ENCODE measurements at places on chromosomes 2 and 18.

GRCh38 chr2:202278036-202278760 lies 12.6 kb downstream of the NOP58 start:
- DNase-seq: no peak

- no peak for DNase-seq
These were observed 1049.3 kb upstream of the CDH2 start for GRCh38 chr18:29226213-29226612.

- no peak for DNase-seq
These were observed 4.1 kb downstream of the HS6ST1 start for GRCh38 chr2:128314348-128315121.

DNA sequence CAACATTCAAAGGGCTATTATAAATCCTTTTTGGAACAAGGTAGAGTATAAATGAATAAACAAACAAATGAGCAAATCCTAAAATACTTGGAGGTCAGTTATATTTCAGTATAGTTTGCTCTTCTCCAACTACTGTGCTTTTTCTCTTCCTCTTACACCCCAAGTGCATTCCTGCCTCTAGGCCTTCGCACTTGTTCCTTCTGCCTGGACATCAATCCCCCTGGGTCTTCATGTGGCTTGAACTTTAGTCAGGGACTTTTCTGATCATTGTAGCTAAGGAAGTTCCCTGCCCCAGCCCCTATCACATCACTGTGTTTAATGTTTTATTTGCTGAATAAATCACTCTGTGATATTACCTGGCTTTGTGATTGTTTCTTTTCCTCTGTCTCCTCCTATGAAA lies 418.2 kb upstream of the HNRNPA3 start:
- no peak for DNase-seq

GRCh38 chr2:54594048-54594447 lies 129.4 kb upstream of the EML6 start:
- no peak for DNase-seq

GRCh38 chr2:38375696-38376345 lies 1.3 kb downstream of the ATL2 start:
- no peak for DNase-seq

GRCh38 chr2:198383392-198383791 lies 579.0 kb downstream of the PLCL1 start:
- no peak for DNase-seq

- no peak for DNase-seq
These were observed 96.1 kb downstream of the FAM168B start for GRCh38 chr2:130997198-130997597.

GRCh38 chr2:80473796-80474195 lies 169.2 kb upstream of the LRRTM1 start:
- no peak for DNase-seq

DNA sequence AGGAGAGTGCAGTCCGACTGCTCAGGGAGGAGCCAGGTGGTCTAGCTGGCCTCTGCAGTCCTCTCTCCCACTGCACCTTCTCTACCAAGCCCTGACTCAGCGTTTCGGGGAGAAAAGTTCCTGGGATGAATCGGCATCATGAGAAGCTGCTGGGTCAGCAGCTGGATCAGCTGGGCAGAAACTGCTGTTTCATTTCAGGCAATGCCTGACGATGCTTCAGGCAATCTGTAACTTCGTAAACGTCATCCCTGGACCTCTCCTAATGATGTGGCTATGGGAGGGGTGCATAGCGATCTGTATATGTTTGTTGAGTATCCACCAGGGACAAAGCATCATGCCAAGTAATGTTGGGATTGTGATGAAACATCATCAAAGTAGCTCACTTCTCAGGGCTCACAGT lies 20.7 kb downstream of the LIPG start:
- DNase-seq: no peak

DNA sequence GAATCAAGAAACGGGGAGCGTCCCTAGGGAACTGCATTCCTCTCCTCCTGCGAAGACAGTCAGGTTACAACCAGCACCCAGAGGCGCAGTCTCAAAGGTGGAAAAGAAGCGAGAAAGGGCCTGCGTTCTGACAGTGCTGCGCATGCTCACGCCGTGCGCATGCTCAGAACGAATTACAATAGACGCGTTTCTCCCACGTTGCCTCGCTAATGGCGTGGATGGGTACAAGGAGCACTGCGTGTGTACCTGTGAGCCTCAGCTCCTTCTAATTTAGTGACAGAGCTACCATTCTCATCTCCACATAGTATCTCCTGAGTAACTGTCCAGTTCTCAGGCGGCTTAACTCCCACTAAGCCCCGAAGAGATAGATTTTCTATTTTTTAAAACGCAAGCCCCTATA lies 448.8 kb downstream of the TXNL1 start:
- no peak for DNase-seq

- no peak for DNase-seq
These were observed 236.7 kb downstream of the SLC4A3 start for GRCh38 chr2:219864154-219864553.

DNA sequence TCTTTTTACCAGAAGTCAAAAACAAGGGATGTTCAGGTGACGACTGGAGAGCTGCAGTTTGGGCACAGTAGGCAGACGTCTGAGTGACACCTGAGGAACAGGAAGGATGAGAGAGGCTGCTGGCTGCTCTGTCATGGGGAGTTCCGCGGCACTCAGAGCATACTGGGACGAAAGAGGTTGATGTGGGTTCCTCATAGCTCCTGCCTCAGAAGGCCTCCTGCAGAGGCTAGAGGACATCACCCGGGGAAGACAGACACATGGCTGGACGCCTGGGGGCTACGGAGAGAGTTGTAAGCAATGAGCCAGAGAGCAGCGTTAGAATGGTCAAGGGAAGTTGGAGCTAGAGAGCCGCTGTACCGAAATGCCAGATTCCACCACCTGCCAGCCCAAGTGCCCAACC lies 45.1 kb upstream of the GLI2 start:
- no peak for DNase-seq

DNA sequence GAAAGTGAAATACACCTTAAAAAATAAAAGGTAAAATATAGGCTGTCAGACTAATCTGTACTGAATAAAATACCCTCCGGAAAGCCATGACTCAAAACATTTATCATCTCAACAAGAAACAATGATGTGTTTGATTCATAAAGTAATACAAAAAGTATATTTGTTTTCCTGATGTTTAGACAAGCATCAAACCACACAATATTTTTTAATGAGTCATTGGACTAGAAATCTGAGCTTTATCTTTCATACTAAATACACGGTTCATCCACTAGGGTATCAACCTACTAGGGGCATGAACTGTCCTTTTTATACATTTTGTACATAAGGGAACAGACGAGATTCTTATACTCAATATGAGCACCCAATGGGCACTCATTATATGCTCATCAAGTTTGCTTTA lies 31.3 kb downstream of the CD226 start:
- DNase-seq: no peak

GRCh38 chr2:120702061-120702460 lies 33.6 kb upstream of the GLI2 start:
- DNase-seq: no peak

GRCh38 chr2:23549051-23549450 lies 164.1 kb downstream of the KLHL29 start:
- DNase-seq: no peak

GRCh38 chr2:43081131-43081765 lies 145.2 kb downstream of the ZFP36L2 start:
- DNase-seq: no peak

DNA sequence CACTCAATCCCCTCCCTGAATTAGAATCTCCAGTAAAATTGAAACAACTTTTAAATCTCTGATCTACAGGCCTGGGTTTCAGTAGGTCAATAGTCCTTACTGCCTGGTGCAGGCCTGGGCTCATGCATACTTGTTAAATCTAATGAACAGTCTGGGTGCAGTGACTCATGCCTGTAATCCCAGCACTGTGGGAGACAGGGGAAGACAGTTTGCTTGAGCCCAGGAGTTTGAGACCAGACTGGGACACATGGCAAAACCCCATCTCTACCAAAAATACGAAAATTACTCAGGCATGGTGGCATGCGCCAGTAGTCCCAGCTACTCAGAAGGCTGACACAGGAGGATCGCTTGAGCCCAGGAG lies 94.7 kb upstream of the SP3 start:
- DNase-seq: no peak

DNA sequence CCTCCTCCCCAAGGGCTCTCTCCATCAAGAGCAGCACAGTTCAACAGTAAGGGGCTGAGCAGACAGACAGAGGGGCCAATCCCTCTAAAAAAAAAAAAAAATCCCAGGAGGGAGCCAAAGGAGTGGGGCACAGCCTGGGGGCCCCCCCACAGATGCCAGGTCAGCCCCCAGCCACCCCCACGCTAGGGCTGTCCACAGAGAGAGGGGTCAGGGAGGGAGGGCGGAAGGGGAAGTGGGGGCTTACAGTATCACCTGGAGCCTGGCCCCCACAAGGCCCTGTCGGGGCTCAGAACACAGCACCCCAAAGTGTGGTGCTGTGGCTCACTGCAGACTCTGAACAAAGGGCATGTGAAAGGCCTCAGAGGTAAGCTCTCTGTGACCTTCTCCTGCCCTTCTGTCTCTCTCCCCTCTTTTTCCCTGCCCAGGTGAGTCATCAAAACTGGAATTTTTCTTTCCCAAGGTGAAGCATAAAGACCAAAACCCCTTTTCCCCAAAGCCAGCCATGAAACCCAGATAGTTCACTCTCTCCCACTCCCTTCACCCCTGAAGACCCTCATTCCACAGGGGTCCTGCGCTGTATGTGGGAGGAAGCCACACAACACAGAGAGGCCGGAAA lies 13.9 kb downstream of the BIN1 start:
- DNase-seq: no peak

DNA sequence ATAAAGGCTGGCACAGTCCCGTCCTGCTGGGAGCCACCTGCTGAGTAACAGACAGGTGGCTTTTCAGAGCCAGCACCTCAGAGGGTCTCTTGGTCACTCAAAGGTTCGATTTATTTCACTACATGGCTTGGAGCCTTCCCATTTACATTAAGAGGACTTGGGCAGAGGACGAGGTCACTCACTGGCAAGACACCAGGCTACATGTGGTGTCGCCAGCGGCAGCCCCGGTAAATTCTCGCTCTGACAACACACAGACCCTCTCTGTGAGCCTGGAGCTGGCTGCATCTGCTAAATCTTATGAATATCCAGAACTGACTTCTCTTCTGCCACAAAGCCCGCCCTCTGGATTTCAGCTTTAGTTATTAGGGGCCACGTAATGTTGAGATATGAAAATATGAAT lies 254.7 kb downstream of the VAPA start:
- no peak for DNase-seq

GRCh38 chr2:584863-585823 lies 92.1 kb downstream of the TMEM18 start:
- no peak for DNase-seq

- no peak for DNase-seq
These were observed 350.4 kb downstream of the NR4A2 start for GRCh38 chr2:155982135-155982534.

DNA sequence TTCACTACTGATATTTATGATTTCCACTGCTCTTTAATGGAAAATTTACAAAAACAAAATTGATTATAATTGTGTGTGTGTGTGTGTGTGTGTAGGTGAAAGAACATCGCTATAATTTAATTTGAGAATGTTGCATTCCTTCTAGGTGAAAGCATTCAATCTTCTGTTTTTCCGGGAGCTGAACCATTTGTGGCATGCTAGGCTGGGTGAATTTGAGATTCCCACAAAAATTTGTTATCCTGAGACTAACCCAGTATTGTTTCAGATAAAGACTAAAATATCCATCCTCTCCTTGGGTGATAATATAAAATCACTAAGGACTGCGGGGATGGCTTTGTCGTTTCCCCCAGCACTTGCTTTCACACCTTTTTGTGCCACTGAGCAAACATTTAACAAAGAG lies 911.2 kb upstream of the PIK3C3 start:
- no peak for DNase-seq

DNA sequence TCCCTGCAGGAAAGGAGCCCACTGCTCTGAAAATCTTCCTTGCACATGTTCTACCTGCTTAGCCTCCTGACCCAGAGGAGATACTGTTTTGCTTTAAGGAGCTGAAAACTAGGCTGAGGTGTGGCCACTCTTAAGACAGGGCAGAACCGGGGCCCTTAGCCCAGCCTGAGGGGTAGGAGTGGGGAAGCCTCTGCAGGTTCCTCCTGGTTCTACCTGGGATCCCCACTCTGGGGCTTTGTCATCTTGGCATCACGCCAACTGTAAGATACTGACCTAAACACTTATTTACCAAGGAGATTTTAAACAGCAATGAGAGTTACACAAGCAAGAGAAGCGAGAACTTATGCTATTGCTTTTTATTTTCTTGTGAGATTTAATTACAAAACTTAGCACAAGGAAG lies 86.9 kb downstream of the KCTD1 start:
- DNase-seq: no peak

GRCh38 chr2:208608122-208608835 lies 201.7 kb downstream of the PTH2R start:
- DNase-seq: no peak

DNA sequence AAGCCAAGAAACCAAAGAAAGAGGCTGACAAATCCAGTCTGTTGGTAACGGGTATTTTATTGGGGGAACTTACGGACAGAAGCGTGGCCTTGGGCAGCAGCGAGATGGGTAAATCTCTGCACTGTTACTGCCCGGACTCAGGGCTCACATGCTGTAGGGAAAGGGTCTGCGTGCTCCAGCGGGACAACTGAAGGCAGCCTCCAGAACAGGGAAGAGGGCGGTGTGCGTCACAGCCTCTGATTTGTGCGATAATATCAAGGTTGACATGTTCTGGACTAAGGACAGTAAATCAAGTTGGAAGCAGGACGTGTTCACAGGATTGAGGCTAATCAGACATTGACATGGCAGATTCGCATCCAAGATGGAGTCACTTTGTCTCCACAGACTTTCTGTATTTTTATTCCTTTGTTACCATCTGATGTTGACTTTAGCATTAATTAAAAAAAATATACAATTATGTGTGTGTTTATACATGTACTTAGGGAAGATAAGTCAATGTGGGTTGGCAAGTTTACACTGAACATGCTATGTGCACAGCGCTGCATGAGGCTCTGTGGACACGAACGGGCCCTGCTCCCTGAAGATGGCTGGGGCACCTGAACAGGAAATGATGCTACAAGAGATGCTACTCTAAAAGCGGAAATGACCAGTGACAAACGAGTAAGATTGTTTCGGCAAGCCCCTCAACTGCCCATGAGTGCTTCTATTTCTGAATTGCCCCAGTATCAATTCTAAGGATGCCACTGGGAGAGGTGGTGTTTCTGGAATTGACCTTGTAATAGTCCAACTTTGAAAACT lies 22.6 kb upstream of the DCDC2C start:
- no peak for DNase-seq

GRCh38 chr2:215811003-215811402 lies 202.3 kb downstream of the MREG start:
- DNase-seq: no peak

- DNase-seq: no peak
These were observed 331.1 kb downstream of the GULP1 start for GRCh38 chr2:188622601-188623260.

DNA sequence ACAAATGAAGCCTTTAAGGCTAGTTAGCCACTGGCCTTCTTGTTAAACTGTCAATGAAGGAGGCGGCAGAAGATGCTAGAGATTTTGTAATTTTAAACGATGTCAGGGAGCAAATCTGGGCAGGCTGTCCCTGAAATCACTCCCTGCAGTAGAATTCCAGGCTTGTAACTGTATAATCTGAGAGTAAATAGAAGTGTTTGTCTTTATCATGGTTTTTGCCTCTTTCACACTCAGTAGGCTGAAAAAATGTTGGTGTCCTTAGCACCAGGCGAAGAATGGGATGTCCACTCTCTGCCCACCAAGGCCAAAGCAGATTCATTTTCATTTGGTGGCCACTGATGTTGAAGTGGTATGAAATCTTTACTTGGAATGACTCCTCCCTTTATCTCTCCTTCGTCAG lies 136.9 kb upstream of the THSD7B start:
- DNase-seq: no peak

GRCh38 chr2:36427790-36428243 lies 72.2 kb downstream of the CRIM1 start:
- DNase-seq: no peak
